Fibroblast of gingiva (primary cell): ENCODE measurements at places on chromosomes 1 and 21.

GRCh38 chr1:23177438-23178380, 9.1 kb upstream of the LUZP1 start:
- peak; percentile 53 for DNase-seq

GRCh38 chr1:50603274-50604271, 180.3 kb upstream of the DMRTA2 start:
- no peak for DNase-seq

GRCh38 chr1:236395230-236395946, 1.3 kb downstream of the EDARADD start:
- no peak for DNase-seq

- no peak for DNase-seq
These were observed 3.2 kb downstream of the LRRC8C start for GRCh38 chr1:89635825-89636815.

- DNase-seq, result no peak
These were observed 229.1 kb downstream of the KCNJ6 start for GRCh38 chr21:37686991-37687810.

DNA sequence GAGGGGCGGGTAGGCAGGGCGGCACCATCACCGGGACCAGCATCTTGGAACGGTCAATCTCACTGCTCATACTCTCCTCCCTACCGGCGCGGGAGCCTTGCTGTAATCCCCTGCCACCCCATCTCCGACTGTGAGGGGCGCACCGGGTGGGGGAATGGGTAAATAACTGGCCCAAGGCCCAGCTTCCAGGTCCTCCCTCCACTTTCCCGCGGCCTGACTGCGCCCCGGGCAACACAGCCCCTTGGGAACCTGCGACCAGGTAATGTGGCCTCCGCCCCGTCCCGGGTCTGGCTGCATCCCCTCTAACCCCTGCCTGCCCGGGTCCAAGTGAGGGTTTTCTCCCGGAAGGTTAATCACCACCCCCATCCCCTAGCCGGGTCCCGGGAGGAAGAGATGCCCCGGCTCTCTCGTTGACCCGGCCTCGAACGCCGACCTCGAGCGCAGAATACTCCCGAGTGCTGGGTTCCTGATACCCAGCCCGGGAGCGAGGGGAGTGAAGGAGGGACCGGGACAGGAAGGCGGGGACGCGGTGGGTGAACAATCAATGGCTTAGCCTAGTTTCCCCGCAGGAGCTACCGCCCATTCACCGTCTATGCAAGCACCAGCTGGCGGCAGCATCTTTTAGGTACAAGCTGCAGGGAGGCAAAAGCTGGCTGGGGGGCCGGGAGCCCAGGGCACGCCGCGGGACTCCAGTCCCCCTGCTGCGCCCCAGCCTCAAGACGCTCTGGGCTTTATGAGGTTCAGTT, 5.9 kb upstream of the LHX9 start:
- no peak for DNase-seq

- DNase-seq, result no peak
These were observed 46.0 kb downstream of the NUF2 start for GRCh38 chr1:163367721-163368120.

- no peak for DNase-seq
These were observed 189.6 kb upstream of the ST6GALNAC5 start for GRCh38 chr1:76677416-76678405.

DNA sequence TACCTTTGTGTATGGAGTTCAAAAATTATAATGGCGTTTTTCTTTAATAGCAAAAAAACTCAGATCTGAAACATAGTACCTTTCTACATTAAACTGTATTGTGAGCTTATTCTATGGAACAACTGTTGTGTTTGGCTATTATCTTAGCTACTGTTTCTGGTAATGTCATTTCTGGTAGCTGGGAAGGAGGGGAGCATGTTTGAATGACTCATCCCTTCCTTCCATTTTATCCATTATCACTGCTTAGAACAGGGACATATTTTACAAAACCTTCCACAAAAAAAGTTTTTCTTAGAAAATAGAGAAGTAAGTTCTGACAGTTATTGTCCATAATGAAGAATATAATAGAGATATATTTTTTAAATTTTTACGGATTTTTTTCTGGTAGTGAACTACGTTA, 128.3 kb downstream of the NRDC start:
- no peak for DNase-seq

DNA sequence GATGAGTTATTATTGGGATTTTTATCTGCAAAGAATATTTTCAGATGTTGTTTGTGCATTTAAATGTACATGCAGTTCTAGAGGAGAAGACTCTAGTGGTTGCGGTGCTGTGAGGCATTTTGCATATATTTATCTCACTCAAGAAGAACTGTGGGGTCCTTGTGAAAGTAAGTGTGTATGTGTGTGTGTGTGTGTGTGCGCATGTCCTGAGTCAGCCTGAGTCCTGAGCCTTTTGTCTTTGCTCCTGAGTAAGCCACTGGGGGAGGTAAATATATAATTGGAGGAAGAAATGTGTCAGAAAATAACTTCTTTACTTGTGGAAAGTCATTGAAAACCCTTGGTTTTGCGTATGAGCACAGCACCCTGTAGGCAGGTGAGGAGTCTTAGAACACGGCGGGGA, 55.6 kb upstream of the CD34 start:
- DNase-seq, result no peak

GRCh38 chr1:158017800-158018595, 24.6 kb downstream of the KIRREL1 start:
- no peak for DNase-seq

- DNase-seq, result no peak
These were observed 52.4 kb downstream of the HNRNPR start for GRCh38 chr1:23291706-23292105.

GRCh38 chr1:51281807-51282206, 45.7 kb downstream of the RNF11 start:
- DNase-seq, result no peak

GRCh38 chr1:87208931-87209330, 119.7 kb upstream of the LMO4 start:
- no peak for DNase-seq

DNA sequence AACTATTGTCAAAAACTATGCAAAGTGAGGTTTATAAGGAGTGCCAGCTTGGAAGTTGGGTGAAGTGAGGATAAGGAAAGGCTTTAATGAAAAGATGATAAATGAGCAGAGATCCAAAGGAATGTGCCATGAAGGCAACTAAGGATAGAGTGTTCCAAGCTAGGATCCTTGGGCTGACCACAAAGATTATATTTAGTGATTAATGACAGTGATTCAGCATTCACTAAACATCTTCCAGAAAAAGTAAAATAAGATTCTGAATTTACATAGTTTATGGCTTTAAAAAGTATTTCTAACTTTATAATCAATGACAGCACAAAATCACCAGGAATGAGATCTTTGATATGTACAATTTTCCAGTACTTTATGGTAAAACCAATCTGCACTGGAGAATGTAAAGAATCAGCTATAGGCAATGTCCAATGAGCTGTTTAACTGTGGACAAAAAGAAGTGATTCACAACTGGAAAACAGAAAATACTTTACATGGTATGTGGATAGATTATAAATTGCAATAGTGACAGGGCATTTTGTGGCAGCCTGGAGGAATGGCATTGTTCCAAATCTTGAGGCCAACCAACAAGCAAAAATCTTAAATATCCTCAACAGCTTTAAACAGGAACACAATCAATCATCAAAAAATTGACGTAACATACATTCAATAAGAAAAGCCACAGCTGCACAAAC, 91.2 kb upstream of the KCTD3 start:
- DNase-seq, result peak; percentile 72

GRCh38 chr1:56938646-56939045, 27.2 kb downstream of the C8B start:
- DNase-seq, result no peak

DNA sequence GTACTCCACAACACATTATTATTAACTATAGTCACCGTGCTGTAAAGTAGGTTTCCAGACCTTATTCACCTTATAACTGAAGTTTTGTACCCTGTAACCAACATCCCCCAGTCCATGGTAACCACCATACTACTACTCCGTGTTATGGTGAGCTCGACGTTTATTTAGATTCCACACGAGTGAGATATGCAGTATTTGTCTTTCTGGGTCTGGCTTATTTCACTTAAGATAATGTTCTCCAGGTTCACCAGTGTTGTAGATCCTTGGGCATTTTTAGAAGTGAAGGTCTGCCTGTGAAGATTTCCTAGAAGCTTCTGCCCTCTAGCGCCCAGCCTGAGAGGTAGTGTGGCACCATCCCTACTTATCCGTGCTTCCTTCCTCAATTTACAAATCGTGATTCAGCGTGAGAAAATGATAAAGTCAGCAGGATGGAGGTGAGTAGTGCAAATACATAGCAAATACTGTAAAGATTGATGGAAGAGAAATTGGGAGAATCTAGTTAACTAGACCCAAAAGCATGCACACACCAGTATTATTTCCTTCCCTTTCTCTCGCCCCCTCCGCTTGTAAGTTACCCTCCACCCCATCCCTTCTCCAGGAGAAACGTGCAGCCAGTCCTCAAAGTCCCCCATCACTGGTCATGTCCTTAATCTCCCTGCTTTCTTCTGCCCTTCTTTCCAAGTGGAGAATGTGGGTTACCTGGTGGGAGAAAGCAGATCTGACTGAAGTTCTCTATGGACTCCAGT, 36.0 kb upstream of the DISC1 start:
- DNase-seq, result peak; percentile 70

- peak; percentile 4 for DNase-seq
These were observed 176.4 kb downstream of the MIS18A start for GRCh38 chr21:32102426-32102825.

DNA sequence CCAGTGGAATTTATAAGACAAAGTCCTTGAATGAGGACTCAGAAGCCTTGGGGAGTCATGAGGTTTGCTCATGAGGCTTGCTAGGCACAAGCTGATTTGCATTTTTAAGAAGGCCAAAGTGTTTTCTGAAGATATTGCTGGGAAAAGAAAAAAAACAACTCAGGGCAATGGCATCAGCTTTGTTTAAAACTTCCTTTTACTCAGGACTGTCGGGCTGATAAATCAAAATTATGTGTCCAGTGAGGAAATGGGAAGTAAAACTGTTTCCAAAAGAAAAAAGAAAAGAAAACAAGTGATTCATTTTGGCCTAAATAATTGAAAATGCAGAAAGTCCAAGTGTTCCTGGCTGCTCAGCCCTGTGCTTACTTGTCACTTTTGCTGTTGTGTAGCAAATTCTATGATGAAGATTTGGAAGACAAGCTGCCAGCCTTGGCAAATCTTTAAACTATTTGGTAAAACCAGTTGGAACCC, 282.4 kb downstream of the HLX start:
- DNase-seq, result no peak

DNA sequence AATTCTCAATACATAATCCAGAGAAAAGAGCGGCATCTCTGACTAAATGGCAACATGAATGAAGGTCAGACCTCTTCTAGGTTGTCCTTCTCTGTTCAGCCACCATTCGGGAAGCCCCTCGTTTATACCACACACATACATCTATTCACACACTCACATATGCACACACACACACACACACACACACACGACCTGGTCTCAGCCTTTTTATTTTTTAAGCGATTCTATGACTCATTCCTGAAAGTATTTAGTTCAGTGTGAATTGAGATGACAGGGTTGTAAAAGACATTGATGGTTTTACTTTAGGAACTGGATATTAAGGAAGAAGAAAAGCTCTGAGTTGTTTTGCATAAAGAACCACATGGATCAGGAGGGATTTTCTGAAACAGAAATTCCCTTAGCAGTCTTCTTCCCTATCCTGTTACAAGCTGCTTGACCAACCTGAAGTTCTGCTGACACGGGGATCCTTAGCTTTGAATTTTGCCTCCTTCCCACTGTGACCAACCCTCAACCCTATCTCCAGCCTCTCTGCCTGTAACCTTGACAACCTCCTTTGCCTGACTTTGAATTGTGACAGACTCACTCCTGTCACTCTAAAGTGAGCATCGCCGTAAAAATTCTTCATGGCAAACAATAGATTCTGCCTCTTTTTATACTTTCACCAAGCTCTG, 383.1 kb upstream of the ESRRG start:
- DNase-seq, result no peak

DNA sequence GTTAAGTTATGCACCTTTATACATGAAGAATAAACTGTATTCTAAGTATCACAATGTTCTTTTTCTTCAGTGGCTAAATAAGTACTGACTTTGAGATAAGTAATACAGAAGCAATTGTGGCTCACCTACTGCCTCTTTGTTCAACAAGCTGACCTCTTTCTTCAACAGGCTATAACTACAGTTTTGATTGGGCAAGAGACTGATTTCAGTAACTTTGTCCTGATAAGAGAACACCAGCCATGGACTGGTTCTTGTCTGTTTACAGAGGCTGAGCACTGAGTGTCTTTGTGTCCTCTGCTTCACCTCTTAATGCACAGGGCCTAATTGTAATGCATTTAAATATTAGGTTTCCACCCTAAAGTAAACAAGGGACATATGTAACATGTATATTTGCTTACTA, 34.6 kb upstream of the PDE4B start:
- no peak for DNase-seq

GRCh38 chr21:27526451-27526850, 559.6 kb upstream of the ADAMTS5 start:
- DNase-seq, result no peak

GRCh38 chr1:227948493-227949260, 945 bp upstream of the WNT9A start:
- DNase-seq, result no peak

DNA sequence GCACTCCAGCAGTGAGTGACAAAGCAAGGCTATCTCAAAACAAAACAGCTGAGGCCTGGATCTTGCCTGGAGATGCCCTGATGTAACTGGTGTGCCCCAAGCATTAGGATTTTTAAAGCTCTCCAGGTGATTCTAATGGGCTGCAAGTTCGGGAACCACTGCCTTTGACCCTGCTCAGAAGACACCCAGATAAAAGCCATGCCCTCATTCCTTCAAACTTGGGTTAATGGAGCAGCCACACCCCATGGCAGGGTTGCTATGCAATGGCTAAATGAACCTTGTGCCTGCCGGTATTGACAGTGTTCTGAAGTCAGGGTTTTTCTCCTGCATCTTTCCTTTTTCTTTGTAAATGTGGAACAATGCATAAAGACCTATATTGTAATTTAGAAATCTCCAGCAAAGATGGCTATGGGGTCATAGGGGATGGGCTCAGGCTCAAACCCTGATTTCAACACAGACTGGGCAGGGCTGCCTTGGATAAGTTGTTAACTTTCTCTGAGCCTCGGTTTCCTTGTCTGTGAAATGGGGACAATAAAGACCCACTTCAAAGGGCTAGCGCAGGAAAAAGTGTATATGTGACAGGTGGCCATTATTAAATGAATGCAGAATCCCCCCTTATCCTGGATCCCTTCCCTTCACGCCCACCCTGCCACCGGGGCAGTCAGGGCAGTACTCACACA, 453 bp downstream of the TFF3 start:
- DNase-seq, result no peak
